Activated T-helper 1 cell treated with anti-CD3 and anti-CD28 coated beads, Interleukin-2, amount 50 U/mL, for 16 hours (primary cell): ENCODE measurements at places on chromosomes 13 and 19.

DNA sequence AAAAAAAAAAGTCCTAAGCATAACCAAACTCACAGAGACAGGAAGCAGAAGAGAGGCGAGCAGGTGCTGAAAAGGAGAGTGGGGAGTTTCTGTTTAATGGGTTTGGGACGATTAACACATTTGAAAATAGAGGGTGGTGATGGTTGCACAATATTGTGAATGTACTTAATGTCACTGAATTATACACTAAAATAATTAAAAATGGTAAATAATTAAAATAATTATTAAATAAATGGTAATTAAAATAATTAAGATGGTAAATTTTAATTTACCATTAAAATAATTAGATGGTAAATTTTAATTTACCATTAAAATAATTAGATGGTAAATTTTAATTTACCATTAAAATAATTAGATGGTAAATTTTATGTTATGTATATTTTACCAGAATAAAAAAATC lies 74.8 kb upstream of the XPO4 start:
- DNase-seq = no peak

DNA sequence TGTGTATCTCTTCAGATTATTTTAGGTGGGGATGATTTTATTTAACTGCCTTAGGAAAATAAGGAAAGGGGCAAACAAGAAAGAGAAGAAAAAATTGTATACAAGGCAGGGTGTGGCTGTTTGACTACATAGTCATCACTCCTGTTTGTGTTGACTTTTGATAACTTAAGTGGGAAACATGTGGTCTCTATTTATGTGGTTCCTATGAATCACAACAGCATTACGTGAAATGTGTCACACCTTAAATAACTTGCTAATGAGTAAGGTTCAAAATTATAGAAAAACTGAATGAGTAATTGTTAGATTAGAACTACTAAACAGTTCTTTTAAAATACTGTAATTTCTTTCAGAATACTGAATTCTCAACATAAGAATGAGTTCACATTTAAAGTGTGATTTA lies 69.3 kb downstream of the LMO7 start:
- no peak for DNase-seq

GRCh38 chr19:4453232-4454179 lies 4.1 kb downstream of the UBXN6 start:
- DNase-seq = no peak

DNA sequence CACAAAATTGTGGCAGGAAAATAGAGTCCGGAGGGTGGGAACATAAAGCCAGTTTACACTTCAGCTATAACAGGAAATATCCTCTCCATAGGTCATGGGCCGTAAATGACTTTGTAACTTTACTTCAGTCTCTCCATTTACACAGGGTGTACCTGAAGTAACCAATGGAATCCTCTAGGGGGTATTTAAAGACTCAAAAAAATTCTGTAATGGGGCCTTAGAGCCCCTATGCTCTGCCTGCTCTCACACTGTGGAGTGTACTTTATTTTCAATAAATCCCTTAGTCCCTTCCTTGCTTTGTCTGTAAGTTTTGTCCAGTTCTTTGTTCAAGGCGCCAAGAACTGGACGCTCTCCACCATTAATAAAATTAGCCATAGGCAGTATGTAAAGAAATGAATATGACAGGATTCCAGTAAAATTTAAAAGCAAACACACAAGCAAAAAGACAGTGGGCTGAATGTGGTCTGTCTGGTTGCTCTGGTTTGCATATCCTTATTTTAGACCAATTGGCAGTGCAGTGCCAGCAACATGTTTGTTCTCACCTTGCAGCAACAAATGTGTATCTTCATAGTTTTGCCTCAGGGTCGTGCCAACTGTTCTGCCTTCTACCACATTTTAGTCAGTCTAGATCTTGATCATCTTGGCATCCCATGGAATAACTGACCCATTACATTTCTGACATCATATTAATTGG lies 801.5 kb upstream of the SPRY2 start:
- DNase-seq = no peak

GRCh38 chr13:31073859-31074718 lies 87.6 kb downstream of the HSPH1 start:
- DNase-seq = no peak
